AG04449 (cell line): ENCODE measurements at places on chromosomes 4 and X.

GRCh38 chr4:158624889-158625478, 46.7 kb downstream of the C4orf46 start:
- no peak for DNase-seq

- no peak for DNase-seq
Measured at GRCh38 chr4:101649790-101650515, 140.6 kb upstream of the BANK1 start.

DNA sequence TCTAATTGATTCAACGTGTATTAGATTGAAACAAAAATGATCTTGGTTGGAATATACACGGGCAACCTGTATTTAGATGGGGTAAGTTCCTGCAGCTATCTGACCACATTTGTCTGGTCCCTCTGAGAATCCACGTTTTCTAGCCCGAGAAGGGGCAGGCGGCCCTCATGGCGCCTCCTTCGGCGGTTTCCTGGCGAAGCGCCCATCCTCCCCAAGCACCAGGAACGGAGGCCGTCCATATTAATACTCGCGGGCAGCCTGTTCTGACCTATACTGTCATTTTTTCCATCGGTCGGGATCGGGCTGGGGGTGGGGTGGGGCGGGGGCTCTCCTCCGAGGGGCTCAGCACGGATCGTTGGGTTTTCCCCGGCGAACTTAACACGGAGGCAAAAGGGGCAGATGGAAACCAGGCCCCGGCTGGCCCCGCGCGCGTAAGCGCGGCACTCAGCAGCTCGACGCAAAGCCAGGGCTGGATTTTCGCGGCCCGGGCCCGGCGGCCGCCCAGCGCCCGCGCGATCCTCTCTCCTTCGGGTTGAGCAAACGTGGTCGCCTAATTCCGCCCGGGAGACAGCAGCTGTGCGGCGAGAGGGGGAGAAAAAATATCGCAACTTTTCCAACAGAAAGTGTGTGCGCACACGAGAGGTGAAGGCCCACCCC, 77.2 kb upstream of the BCOR start:
- no peak for DNase-seq

DNA sequence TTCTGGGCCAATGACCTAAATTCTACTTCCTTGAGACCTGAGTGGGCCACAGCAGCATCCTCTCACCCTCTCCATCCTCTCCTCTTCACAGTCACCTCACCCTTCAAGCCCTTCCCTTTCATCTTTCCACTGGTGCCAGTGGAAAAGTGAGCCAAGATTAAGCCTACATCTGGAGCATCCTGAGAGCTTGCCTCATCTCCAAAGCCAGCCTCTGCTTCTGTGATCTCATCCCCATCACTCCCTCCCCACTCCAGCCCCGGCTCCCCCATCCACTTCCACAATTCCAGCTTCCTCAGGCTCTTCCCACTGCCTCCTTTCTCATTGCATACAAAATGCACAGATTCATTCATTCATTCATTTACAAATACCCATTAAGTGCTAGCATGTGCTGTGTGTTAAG, 10.1 kb upstream of the RASL11B start:
- no peak for DNase-seq

- peak; percentile 36 for DNase-seq
Measured at GRCh38 chrX:77442728-77443127, 4.5 kb upstream of the FGF16 start.

- DNase-seq = no peak
Measured at GRCh38 chrX:63275127-63275526, 76.0 kb downstream of the SPIN4 start.

- no peak for DNase-seq
Measured at GRCh38 chrX:46178763-46179162, 366.5 kb downstream of the ZNF674 start.

GRCh38 chrX:108064613-108065012, 19.7 kb downstream of the VSIG1 start:
- DNase-seq = no peak

DNA sequence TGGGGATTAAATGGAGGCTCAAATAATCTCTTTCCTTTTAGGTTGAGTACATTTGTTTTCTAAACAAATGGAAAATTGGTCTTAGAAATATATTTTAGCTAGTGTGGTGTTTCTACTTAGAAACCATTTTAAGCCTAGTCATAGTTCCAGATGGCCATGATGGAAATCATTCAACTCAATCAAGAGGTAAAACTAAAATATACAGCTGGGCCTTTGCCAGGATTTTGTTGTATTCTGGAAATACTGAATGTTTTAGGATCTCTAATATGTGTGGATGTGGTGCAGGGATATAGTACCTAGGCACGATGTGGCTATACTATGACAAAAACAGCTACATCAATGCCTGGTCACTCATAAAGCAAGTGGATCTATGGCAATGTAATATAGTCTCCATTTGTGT, 146.0 kb upstream of the BANK1 start:
- DNase-seq = no peak

DNA sequence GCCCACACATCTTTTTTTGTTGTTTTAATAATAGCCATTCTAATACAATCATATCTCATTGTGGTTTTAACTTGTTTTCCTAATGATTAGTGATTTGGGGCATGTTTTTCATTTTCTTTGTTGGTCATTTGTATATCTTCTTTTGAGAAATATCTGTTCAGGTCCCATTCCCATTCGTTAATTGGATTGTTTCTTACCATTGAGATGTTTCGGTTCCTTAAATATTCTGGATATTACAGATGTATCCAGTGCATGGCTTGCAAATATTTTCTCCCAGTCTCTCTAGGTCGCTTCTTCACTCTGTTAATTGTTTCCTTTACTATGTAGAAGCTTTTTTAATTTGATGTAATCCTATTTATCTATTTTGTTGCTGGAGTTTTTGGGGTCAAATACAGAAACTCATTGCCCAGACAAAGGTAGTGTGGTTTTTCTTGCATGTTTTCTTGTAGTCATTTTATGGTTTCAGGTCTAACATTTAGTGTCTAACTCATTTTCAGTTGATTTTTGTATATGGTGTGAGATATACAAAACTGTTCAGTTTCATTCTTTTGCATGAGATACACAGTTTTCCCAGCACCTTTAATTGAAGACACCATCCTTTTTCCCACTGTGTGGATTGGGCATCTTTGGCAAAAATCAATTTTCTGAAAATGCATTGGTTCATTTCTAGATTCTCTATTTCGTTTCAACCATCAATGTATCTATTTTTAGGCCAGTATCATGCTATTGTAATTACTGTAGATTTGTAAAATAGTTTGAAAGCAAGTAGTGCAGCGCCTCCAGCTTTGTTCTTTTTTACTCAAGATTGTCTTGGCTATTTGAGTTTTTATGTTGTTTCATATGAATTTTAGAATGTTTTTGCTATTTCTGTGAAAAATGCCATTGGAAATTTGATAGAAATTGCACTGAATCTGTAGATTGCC, 195.9 kb downstream of the SCFD2 start:
- DNase-seq = no peak

GRCh38 chr4:10118048-10119004, 1.7 kb upstream of the WDR1 start:
- DNase-seq = no peak

- no peak for DNase-seq
Measured at GRCh38 chr4:153469031-153469430, 2.9 kb downstream of the TMEM131L start.

DNA sequence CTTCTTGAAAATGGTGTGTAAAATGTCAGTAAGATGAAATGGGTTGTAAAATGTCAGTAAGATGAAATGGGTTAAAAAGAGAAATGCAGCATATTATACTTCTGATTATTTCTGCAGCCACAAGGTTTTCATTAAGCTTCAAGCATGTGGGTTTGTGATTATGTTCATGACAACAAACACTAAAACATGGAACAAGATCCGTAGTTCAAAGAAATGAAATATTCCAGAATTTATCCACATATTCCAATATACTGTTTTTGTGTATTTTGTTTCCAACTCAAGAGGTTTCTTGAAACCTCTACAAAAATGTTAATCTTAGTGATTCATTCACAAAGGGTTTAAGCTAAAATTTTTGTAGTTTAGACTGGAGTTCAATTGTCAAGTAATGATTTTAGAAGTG, 84.0 kb downstream of the ADAMTS3 start:
- DNase-seq = no peak

- DNase-seq = no peak
Measured at GRCh38 chrX:103651151-103651773, 22.5 kb downstream of the TCEAL1 start.

GRCh38 chr4:124427095-124427767, 285.3 kb downstream of the ANKRD50 start:
- DNase-seq = no peak

- DNase-seq = no peak
Measured at GRCh38 chr4:23373261-23373660, 516.6 kb downstream of the PPARGC1A start.

GRCh38 chr4:156771171-156771837, 200.3 kb downstream of the PDGFC start:
- DNase-seq = no peak

GRCh38 chr4:143351774-143352451, 15.2 kb downstream of the GAB1 start:
- DNase-seq = no peak

- DNase-seq = no peak
Measured at GRCh38 chr4:7908668-7909067, 31.0 kb downstream of the AFAP1 start.

- DNase-seq = peak; percentile 89
Measured at GRCh38 chr4:122777846-122778673, 45.6 kb downstream of the BBS12 start.

DNA sequence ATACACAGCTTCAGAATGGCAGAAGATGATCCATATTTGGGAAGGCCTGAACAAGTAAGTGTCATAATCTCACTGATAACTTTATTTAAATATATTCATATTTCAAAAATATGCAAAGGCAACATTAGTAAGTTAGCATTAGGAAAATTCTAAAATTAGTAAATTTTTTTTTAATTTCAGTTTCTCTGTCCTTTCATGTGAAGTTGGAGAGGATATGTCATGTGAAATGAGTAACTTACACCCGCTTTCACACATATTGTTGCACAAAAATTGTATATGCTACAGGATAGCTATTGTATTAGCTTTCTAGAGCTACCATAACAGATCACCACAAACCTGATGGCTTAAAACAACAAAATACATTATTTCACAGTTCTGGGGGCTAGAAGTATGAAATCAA, 24.3 kb downstream of the NFKB1 start:
- DNase-seq = no peak

DNA sequence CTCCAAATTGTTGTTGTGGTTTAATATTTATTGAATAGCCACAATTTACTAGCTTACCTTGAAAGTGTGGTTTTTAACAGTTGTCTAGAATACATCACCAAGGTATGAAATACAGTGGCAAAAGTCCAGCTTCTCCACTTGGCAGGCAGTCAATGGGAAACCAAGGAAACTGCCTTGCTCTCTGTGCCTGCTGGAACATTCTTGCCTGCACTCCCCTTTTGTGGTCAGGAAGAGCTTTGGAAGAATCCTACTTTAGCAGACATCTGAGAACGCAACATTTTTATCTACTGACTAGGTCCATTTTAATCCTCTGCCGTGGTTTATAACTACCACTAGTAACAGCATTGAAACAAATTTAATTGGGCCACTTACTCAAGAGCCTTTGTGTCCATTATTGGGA, 64.5 kb downstream of the TENM3 start:
- peak; percentile 98 for DNase-seq

DNA sequence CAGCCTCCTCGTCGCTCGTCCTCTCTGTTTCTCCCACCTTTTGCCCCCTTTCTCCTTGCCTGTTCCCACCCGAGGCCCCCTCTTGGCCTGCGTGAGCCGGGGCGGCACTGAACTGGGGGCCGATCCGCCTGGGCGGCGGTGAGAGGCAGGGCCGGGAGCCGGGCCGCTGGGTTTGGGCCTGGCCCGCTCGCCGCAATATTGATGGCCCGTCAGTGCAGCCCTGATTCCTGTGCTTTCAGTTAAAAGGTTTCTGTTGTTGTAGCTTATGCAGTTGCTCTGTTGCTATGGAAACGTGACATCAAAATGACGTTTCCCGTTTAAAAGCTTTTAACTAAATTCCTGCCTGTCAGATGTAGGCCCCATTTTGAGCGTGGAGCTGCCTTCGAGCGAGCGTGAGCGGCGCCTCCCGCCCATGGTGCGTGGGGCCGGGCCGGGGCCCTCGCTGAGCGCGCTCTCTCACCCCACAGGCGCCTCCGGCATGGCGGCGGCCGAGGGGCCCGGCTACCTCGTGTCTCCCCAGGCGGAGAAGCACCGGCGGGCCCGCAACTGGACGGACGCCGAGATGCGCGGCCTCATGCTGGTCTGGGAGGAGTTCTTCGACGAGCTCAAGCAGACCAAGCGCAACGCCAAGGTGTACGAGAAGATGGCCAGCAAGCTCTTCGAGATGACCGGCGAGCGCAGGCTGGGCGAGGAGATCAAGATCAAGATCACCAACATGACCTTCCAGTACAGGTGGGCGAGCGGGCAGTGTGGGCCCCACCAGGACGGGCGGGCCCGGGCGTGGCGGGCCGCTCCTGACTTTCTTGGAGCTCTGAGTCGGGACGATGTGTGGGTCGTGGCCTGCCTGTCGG, at the start of gene MSANTD1:
Gene MSANTD1 (plus strand): TSS at position 349 of the 851 bp plus-strand sequence. CDS start 64 bp downstream, at position 413.
- no peak for DNase-seq

DNA sequence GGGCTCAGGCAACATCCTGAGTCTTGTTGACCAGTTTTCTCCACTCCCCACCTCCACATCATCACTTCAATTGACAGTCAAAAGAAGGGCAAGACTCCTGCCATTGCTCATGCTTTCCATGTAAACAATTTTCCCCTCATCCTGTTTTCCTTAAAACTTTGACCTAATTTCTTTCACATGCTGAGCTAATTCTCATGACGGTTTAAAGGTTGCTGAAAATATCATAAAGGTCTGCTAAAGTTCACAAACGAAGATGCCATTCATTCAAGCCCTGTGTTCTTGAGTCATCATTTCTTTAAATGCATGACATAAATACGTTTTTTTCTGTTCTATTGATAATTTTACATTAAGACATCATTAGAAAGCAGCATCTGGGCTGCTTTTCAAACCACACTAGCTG, 353.9 kb downstream of the NKX6-1 start:
- no peak for DNase-seq

DNA sequence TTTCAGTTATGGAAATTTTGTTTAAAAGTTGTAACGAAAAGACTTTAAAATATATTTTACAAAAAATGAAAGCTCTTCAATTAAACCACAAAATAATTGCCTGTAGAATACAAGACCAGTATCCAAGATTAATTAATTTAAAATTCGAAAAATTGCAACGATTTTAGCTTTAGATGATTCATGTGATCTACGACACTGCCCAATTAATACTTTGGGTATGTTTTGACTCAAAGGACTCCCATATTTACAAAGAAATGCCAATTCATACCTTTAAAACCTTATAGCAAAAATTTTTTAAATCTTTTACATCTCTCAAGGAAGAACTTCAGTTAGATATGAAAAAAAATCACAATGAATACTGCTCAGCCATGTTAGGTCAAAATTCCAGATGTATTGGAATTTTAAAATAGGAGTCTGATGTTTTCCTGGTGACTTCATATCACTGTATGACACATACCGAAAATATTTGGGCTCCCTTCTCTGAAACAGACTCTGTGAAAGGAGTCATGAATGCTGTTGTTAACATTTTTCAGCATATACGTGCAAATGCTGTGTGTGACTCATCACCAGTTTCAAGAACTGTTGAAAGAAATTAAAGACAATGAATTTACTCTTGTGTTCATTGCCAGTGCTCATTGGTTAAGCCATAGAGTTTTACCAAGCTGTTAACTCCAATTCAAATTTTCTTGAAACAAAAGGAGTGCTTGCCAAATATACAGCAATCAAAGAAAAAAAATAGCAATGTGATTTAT, 13.8 kb upstream of the SMS start:
- peak; percentile 86 for DNase-seq
